NCI-H226 (cell line): ENCODE measurements at places on chromosomes 16 and 17.

DNA sequence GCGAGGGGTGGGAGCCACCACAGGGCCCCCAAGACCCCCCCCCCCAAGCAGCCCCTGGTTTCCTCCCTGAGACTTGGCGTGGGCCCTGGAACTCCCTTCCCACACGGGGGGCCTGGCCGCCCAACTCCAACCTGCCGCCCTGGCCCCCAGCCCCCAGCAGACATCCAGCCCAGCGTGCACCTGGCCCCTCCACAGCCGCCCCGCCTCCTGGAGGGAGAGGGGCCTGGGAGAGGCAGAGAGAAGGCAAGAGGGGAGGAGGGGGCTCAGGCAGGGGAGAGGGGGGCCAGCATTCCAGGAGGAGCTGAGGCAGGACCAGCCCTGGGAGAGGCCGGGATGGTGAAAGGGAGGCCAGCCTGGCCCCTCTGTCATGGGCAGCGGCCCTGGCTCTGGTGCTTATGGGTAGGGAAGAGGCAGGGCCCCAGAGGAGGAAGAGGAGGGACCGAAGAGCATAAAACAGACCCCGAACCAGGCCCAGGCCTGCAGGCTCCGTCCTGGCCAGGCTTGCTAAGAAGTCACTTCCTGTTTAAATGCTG lies 16.7 kb downstream of the IL34 start:
- no peak for DNase-seq

GRCh38 chr16:23694644-23695373 lies 16.1 kb downstream of the PLK1 start:
- DNase-seq = no peak

DNA sequence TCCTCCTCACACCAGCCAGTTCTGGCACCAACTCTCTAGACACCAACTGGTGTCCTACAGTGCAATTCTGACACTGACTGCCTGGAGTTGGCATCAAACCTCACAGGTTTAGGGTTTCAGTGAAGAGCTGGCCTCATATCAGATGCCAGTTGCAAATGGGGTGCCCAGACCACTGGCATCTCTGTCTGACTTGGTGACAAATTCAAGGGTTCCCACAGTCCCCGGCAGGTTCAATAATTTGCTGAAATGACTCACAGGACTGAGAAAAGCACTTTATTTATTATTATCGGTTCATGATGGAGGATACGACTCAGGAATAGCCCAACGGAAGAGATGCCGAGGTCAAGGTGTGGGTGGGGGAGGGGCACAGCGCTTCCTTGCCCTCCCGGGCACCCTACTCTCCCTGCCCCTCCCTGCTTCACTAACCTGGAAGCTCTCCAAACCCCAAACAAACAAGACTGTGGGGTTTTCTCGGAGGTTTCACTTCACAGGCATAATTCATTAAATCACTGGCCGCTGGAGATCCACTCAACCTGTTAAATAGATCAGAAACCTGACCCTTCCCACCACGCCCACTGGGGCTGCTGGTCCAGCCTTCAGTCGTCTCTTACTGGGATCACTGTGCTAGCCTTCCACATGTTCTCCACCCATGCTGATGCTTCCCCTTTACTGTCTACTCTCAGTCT lies 1.7 kb upstream of the NLRP1 start:
- DNase-seq = peak; percentile 26

DNA sequence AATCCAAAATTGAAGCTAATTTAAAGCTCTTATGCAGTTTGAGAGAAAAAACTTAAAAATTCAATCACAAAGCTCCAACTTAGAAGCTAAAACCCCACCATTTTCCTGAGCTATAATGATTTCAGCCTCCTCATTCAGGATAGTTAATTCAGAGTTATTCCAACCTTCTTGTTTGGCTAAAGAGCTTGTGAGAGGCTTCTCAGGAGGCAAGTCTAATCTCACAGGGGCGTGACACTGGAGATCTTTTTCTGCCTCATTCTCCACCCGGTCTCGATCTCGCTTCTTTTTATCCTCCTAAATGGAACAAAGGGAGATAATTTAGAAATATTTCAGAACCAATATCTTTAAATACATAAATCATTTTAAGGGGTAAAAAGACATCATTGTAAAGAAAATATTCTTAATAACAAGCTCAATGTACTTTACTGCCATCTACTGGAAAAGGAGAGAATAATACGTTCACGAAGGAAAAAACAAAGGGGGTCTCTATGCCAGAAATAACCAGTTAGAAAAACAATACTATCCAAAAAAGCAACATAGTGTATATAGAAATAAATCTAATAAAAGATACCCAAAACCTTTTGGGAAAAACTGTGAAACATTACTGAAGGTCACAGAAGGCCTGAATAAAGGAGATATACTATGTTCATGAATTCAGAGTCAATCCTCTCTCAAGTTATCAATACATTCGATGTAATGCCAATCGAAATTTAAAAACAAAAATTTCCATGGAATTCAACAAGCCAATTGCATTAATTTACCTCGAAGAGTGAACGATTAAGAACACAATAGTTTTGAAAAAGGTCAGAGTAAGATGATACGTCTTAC lies 13.9 kb downstream of the BRD7 start:
- no peak for DNase-seq

- no peak for DNase-seq
Observed at GRCh38 chr16:79403534-79403933, 197.0 kb downstream of the MAF start.

GRCh38 chr17:40612599-40613244 lies 34.9 kb downstream of the SMARCE1 start:
- no peak for DNase-seq

DNA sequence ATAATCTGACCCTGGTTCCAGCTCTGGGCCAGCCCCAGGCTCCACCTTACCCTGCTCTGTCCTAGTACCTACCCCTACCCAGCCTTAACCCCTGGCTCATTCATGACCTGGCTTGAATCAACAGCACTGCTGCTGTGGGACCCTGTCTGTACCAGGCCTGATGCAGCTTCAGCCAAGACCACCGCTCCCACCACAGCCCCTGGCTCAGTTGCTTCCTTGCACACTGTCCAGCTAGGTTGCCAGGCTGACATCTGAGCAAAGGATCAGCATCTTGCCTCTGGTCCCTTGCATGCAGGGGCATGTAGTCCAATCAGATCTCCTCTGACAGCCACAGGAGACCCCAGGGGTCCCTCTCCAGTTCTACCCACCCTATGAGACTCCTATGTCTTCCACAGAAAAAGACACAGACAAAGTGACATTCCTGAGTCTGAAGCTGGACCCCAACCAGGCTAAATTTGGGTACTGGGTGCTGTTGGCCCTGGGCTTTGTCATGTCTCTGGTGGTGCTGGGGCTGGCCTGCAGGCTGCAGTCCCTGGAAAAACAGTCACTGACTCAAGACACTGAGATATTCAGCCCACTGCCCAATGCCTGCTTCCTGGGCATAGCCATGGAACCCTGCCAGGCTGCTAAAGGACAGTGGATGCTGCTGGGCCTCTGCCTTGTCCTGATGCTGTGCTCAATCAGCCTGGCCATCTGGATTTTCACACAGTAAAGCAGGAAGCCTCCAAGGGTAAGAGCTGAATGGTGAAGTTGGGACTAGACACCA lies 3.9 kb upstream of the KCNH6 start:
- DNase-seq = no peak

DNA sequence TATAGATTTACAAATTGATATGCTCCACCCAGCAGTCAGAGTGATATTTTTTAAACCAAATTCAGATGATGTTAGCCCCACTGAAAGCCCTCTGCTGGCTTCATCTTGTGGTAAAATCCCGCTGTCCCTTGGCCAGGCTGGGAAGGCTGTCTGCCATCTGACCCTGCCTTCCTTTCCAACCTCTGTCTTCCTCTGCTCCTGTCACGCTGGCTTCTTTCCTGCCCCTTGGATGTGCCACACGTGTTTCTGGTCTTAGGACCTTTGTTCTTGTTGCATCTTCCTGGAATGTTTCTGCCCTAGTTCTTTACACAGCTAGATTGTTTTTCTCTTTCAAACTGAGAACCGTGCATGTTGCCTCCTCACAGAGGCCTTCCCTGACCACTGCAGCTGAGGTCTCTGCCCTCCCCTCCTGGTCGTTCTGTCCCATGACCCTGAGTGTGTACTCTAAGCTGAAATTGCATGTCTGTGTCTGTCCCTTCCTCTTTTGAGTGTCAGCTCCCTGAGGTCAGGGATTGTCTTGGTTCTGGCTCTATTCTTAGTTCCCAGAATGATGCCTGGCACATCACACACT lies 11.4 kb downstream of the NT5M start:
- DNase-seq = no peak

DNA sequence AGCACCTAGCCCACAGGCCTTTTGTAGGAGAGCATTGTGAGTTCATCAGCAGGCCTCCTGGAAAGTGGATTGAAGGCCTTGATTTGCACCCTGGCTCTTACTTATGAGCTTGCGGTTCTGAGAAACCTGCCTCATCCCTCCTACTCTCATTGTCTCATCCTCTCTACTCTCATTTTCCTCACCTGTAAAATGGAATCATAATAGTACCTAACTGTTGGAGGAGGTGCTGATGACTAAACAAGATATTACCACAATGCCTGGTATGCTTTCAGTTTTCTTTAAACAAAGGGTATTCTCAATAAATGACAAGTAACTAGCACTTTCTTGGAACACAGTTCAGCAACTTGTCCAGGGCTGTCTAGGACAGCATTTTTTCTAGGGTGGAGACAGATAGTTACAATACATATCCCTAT lies 243.1 kb upstream of the MAF start:
- no peak for DNase-seq

DNA sequence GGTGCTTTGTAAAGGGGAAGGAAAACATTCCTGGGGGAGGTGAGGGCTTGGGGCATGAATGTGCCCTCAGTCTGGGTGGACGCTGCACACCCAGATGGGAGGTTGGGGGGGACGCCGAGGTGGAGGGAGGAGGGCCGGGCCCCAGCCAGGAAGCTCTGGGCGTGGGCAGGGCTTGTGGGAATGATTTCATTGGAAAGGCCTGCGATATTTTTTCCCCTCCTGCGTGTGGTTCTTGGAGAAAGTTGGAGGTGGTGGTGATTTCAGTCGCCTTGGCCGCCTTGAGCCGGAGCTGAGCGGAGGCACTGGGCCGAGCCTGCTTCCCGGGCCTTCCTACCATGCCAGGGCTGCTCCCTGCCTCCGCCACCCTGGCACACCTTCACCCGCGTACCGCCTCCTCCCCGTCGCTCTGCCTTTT lies 26.4 kb upstream of the CLEC18A start:
- DNase-seq = peak; percentile 95

GRCh38 chr17:33045216-33045615 lies 53.6 kb downstream of the SPACA3 start:
- no peak for DNase-seq

DNA sequence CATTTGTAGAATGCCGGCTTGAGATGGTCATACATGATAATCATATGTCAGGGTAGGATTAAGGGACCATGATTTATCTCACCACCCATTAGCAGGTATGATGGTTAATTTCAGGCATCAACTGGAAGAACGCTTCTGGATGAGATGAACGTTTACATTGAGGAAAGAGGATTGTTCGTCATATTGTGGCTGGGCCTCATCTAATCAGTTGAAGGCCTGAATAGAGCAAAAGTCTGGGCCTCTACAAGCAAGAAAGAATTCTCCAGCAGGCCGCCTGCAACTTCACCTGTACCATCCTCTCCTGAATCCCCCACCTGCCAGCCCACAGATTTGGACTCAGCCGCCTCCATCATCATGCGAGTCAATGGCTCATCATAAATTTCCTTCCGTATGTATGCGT lies 30.6 kb upstream of the XYLT1 start:
- DNase-seq = no peak
